Left ventricle myocardium inferior (tissue), 1 donor: ENCODE measurements at places on chromosomes 7 and 10. TPM values are rescaled to one million over a fixed set of nuclear protein-coding genes. Genes with fewer than 3 reads are reported as not detected.

The CXCL12 gene
- total RNA-seq, result 130 TPM

The ZNF365 gene
- total RNA-seq, result 0.60 TPM

The NACAD gene
- 3.8 TPM for total RNA-seq

The FAM25A gene
- total RNA-seq, result not detected

The CCSER2 gene
- 175 TPM for total RNA-seq

The MRPS33 gene
- total RNA-seq, result 123 TPM

The SYCE1 gene
- total RNA-seq, result 0.44 TPM

The EVX1 gene
- total RNA-seq, result not detected

The CAMK1D gene
- 2.5 TPM for total RNA-seq

The PRLHR gene
- not detected for total RNA-seq

The PDLIM1 gene
- 358 TPM for total RNA-seq

The FANK1 gene
- total RNA-seq, result 0.30 TPM

The NPTX2 gene
- total RNA-seq, result 2.3 TPM

The KCNH2 gene
- 94.1 TPM for total RNA-seq

The PIK3CG gene
- 1.7 TPM for total RNA-seq
